ENCODE measurements at places on chromosomes 12 and 14.

GRCh38 chr14:86847140-86847539 lies 1145.8 kb downstream of the GALC start:
- no peak for DNase-seq

DNA sequence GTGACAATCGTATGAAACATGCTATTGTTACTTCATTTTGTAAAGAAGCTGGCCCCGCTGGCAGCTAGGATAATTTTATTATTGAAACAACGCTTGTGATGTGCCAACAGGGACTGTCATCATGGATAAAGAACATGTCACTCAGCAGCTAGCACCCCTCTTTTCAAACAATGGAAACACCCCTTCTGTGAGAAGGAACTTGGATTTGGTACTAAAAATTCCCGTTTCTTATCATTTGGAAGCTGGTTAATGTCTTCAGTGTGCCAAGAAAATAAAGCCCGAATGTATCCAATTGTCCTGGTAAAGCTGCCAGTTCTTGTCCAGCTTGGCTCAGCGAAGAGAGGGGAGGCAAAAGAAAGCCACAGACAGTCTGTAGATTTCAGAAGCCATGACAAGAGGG lies 186.6 kb downstream of the PHLDA1 start:
- no peak for DNase-seq

GRCh38 chr14:73427516-73428264 lies 30.7 kb downstream of the NUMB start:
- DNase-seq = no peak

DNA sequence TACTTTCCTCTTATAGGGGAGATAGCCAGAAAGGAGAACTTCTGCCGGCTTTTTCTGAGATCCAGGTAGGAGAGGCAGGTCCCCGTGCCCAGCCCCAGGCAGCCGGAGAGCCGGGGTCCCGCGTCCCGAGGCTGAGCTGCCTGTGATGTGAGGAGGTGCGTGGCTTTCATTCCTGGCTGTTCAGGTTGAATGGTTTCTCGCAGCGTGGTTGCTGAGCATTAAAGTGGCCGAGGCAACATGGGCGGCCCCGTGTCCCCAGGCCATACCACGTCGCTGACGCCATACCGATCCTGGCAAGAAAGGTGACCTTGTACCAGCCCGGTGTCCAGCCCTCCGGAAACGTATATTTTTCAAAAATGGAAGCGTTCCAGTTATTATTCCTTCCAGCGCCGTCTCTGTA lies 116.7 kb upstream of the MYL2 start:
- no peak for DNase-seq
